ENCODE measurements at places on chromosomes 11 and 22. TPM values are rescaled to one million over a fixed set of nuclear protein-coding genes. Genes with fewer than 3 reads are reported as not detected.

KRTAP5-6 gene
- not detected for total RNA-seq

C11orf86 gene
- 57.8 TPM for total RNA-seq

SCGB1D2 gene
- total RNA-seq, result not detected

PIWIL4 gene
- 0.19 TPM for total RNA-seq

CDC45 gene
- total RNA-seq, result 24.1 TPM

KLHL35 gene
- total RNA-seq, result 1.1 TPM

RAC2 gene
- total RNA-seq, result 0.27 TPM

DAGLA gene
- 5.5 TPM for total RNA-seq

Measured in A549 treated with CpdA at 1 μM for 4 hours (cell line).